ENCODE measurements at places on chromosomes 16 and 17.
A peak's percentile ranks its signal among the peaks of the same experiment; 100 is the strongest.

GRCh38 chr16:79810449-79811189 lies 210.1 kb upstream of the MAF start:
- no peak for DNase-seq

GRCh38 chr16:71895679-71896365 lies 491 bp downstream of the IST1 start:
- DNase-seq, result no peak

- DNase-seq, result no peak
Observed at GRCh38 chr16:85561248-85562092, 51.7 kb upstream of the GSE1 start.

GRCh38 chr16:85114909-85115567 lies 2.8 kb upstream of the CIBAR2 start:
- DNase-seq, result peak; percentile 65

DNA sequence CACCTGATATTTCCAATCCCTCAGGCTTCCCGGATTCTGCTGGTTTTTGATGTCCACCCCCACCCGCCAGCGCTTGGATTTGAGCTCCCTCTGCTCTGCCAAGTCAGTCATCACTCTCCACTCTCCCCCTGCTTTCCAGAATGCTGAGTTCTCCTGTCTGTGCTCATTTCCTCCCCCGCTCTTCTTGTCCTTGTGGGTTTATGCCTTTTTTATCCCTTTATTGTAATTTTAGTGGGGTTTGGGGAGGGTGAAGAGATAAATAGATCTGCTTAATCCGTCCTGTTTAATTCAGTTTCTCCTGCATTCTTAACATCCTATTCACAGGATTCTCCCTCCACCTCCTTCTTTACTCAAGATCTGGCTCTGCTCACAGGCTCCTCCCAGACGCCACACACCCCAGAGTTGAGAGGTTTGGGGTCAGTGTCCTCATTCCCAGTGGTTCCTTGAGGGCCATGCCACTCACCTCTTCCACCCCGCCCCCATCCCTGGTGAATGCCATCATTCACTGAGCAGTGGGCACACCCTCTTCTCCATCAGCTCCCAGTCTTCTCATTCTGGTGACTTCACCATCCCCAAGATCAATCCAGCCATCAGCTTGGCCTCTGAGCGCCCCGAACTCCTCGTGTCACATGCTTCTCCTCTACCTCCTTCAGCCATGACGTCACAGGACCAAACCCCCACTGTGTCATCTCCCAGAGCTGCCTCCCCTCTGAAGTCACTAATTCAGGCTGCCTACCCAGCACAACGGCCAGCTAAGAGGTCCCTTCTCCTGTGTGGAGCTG lies 15.1 kb upstream of the GUCY2D start:
- DNase-seq, result no peak

GRCh38 chr17:31558748-31559583 lies 167.5 kb downstream of the RAB11FIP4 start:
- DNase-seq, result peak; percentile 41

DNA sequence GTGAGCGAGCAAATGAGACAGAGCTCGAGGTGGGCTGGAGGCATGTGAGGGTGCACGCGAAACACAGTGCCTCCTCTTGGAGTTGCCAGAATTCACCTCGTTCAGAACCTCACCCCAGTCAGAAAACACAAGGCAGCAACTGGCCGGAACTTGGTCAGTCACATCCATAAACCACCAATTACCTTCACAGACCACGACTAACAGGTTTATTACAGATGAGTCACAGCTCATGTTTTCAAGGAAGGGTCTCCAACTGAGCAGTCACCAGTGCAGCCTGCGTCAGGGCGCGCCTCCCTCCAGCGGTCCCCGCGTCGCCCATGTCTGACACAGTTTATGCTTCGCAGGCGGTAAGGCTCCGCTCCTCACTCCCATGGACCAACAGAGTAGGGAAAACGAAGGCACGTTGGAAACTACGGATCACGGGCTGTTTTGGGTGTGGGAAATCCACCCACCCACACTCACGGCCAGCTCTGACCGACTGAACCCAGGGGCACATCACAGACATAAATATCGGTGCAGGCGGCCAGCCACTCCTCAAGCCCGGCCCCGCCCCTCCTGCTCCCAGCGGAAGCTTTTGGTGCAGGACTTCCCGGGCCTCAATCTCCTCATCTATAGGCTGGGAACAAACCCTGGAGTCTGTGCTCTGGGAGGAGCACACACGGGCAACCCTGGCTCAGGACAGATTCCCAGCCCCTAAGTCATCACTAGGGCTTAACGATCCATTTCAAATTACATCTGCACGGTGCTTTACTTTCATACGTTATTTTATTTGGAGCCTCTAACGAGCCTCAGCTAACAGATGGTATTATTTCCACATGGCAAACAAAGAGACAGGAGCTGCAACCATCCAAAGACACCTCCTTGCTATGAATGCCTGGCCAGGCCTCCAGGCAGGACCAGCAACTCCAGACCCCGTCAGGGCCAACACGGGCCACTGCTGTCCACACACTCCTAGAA lies 126.3 kb downstream of the ZNF778 start:
- no peak for DNase-seq
